ENCODE measurements at places on chromosomes 3 and 15.

- no peak for DNase-seq
Observed at GRCh38 chr15:59245559-59245958, 38.9 kb downstream of the LDHAL6B start.

DNA sequence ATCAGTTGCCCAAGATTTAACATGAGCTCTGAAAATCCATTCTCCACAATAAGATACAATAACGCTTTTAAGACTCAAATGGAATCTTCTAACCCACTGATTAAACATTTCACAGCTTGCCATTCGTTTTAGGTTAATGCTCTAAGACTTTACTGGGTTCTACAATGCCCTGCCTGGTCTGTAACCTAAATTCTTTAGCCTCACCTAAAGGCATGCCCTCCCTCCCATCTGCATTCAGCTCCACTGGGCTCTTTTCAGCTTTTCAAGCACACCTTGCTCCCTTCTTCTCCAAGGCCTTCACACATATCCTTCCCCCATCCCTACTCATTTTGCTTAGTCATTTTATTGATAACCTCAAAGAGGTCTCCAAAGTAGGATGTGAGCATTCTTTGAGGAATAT, 290.9 kb downstream of the LSAMP start:
- no peak for DNase-seq

- no peak for DNase-seq
Observed at GRCh38 chr3:157527131-157527881, 24.1 kb upstream of the VEPH1 start.

DNA sequence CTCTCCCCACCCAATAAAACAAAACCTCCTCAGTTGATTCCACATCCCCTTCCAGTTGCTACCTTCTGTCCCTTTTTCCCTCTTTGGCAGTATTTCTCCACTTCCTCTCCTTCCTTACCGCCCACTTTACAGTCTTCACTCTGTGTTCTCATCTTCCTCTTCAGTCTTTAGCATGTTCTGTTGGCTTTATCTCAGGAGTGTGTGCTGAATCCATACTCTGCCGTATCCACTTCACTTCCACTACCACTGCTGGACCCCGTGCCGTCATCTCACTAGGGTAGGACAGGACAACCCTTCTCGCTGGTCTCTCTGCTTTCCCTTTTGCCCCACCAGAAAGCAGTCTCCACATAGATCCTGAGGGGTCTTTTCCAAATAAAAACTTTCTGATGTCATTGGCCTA, 74.3 kb downstream of the FNDC3B start:
- DNase-seq = no peak

- DNase-seq = no peak
Observed at GRCh38 chr3:182567700-182568099, 225.6 kb upstream of the ATP11B start.

DNA sequence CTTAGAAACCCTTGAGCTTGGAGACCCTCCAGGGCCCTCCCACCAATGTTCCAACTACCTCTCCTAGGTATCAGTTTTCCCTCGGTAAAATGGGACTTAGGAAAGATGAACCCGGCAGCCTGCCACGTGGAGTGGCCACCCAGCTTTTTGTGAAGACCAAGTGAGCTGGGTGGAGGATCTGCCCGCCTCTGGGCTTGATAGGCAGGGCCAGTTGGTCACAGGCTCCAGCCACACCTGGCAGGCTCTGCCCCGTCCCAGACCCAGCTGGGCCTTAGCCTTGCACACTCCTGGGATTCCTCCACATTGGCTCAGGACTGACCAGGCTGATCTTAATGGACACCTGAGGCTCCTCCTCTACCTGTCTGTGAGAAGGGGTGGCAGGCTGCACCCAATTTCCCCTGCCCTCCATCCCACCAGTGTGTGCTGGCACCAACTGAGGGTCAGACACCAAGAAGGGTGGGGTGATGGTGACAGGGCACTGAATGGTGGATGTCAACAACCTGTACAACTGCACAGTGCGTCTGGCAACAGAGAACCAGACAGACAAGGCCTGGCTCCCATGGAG, 761 bp upstream of the GRIP2 start:
- DNase-seq = no peak

GRCh38 chr3:108062051-108062450, 28.8 kb downstream of the CD47 start:
- no peak for DNase-seq

DNA sequence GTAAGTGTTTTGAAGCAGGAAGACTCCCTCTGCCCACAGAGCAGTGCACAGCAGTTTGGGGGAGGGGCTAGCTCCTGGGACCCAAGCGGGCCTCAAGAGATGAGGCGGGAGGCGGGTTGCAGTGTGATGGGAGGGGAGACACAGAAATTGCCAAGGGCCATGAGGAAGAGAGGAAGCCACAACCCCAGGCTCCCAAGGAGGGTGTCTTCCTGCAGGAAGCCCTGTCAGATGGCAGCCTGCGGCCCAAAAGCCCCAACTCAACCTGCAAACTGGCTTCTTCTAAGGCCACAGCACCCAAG, 7.3 kb upstream of the ISLR2 start:
- DNase-seq = peak; percentile 26

- DNase-seq = no peak
Observed at GRCh38 chr15:101191242-101191641, 60.6 kb downstream of the CHSY1 start.

DNA sequence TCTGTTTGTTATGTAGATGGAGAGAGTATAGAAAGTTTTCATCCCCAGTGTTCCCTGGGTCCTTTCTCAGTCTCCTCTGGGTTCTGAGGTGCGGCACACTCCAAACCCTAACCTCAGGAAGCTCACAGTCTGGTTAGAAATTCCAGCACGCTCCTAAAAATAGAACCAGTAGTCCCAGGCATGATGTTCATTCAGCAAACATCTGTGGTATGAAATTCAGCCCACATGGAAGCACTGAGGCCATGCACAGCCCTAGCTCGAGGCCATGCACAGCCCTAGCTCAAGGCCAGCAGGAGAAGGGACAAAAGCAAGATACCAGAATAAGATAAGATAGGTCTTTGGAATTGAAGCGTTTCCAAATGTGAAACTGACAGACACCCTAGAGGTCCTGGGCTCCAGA, 82.3 kb upstream of the OXTR start:
- no peak for DNase-seq

- peak; percentile 74 for DNase-seq
Observed at GRCh38 chr15:44662478-44663409, 718 bp downstream of the SPG11 start.

DNA sequence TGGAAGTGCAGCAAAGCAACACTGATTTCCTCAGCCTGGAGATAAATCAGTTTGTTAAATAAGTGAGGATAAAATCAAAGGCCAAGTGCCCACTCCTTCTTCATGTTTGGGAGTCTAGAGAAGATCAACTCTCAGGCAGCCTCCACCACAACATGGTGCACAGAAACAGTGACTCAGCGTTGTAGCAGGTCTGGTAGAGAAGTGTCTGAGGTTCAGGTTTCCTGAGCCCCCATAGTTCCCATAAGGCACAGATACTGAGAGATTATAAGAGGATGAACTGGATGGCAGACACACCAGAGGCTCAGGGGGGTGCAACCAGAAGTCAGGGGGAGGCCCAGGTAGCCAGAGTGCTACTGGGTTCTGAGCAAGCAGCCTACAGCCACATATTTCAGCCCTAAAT, 166.7 kb downstream of the FRMD5 start:
- DNase-seq = no peak

DNA sequence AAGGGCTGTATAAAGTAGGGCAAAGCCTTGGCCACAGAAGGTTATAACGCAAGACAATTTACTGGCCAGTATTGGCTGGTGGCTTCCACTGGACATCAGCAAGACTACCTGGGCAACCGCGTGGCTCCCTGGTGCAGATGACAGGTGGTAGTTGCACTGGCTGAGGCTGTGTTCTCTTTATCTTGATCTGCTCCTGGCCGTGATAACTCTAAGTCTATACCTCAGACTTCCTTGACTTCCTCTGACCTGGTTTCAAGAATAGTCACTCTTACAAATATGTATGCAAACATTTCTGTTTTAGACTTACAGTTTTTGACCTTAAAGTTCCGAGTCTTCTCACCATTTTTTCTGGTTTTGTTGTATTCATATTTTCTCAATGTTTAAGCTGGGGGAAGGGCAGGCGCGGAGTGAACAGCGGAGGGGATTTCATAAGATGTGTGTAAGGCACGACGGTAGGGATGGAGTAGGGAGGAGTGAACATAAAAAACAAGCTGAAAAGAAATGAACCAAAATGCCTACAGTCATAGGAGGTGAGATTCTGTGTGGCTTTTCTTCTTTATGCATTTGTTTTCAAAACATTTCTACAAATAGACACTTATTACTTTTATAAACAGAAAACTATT, 15.2 kb upstream of the TMEM212 start:
- DNase-seq = no peak

DNA sequence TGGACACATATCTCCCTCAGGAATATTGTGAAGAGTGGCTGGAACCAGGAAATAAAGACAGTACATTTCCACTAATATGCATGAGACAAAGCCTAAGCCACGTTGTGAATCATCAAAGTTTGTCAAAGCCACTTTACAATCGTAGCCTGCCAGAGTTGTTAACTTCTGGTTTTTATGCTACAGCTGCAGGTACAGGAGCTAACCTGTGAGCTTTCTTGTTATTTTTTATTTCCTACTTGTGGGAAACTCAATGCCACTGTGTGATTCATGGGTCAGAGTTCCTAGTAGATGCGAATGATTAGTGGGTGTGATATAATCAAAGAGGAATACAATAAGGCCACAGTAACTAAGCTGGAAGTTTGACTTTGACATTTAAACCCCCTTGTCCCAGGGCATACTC, 44.4 kb upstream of the TEX9 start:
- no peak for DNase-seq

GRCh38 chr15:83285284-83285978, 967 bp upstream of the BNC1 start:
- no peak for DNase-seq

DNA sequence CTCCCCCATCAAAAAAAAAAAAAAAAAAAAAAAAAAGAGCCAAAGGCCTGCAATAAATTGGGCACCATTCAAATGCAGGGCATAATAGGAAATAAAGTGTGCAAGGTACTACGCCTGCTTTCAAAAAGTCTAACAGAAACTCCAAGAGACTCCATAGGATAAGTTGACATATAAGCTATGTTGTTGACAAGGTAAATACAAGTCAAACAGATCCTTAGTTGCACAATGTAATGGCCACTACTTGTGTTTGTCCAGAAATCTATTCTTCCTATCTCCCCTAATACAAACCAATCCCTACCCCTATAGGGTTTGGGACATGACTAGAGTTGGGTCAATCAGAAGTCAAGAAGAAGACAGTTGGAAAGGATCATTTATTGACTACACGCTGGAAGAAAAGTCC, 16.0 kb downstream of the MAP4 start:
- no peak for DNase-seq

GRCh38 chr15:41043276-41043951, 72.7 kb downstream of the INO80 start:
- no peak for DNase-seq

DNA sequence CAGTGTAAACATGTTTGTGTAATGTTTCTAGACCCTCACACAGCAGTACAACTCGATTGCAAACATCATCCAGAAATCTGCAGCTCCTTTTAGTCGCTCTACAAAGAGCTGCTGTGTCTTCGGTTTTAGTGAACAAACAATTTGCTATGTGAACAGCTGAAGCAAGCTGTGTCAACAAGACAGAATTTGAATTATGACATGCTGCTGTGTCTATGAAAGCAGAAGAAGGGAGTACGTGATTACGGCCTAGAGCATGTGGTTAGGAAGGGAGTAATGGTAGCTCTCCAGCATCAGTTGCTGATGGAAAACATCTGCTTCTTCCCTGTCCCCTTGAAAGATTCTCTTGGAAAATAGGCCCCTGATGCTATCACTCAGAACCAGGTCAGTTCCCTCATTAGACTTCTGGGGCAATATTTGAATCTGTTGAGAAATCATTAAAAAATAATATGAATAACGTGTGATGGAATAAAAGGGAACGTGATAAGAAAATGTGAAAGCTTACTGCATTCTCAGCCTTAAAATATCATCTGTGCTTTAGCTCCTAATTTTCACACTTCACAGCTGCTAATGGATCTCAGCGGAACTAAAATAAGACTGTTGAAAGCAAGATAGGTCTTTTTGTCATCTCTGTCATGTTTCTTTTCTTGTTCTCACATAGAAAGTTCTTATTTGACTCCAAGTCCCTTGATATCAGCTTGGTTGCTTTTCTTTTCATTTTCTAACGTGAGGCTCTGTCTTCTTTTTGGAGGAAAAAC, 891.5 kb downstream of the ROBO2 start:
- DNase-seq = no peak

GRCh38 chr3:45574067-45574494, 20.5 kb upstream of the LIMD1 start:
- DNase-seq = no peak

DNA sequence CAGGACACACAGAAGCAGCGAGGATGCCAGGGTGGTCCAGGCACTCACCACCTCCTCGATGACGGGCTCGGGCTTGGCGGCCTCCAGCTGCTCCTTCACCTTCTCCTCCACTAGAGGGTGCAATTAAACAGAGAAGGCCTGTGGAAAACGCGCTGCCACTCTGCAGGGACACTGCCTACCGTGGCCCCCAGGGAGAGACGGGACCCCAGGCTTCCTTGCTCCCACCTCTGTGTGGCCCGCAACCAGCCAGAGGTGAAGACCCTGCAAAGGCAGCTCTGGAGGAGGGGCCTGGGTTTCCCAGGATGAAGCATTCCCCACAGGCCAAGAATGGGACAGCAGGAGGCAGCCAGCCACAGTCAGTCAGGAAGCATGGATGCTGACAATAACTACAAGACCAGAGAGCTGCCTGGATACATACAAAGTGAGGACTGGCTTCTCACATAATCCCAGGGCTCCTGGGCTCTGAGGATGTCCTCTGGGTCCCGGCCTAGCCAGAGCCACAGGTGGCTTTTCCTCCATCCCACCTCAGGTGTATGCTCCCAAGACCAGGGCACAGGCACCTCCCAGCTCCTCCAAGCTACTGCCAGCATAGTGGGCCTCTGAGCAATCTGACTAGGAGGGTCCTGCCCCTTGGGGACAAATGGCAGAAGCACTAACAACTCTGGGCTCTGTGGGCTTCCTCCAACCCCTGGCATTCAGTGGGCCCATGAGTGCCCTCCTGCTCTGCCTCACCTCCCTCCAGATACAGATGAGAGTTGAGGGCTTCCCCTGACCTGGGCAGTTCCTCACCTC, 46.2 kb downstream of the PTH1R start:
- DNase-seq = peak; percentile 41

- no peak for DNase-seq
Observed at GRCh38 chr3:9942164-9942563, 8.5 kb downstream of the CRELD1 start.

DNA sequence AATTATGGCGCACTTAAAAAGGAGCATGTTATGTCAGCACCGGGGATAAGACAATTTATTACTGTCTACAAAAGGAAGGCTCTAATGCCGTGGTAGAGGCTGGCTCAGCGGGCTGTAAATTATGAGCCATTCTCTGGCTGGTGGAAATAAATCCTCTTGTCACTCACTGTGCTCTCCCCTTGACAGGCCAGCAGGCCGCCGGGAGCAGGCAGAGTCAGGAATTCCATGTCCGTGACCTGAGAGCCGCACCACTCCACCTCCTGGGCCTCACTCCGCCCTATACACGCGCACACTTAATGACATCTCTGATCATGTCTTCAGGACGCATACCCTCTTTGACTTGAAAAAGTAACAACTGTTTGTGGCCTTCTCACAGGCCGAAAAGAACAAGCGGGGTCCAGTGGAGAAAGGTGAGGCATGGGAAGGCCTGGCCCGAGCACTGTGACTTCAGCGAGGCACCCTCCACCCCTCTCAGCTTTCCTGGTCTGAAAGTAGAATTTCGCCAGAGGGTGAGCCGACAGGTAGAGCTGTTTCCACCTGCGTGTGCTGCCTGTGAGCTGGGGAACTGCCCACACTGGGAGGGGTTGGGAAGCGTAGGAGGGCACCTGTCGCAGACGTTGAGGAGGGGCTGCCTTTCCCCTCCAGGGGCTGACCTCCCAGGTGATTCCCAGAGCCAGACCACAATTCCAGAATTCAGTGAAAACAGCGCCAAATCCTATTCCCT, 13.2 kb upstream of the PCSK6 start:
- DNase-seq = no peak

Measured in BE2C (cell line).